NCI-H446 (cell line): ENCODE measurements at places on chromosomes 13 and 19.

DNA sequence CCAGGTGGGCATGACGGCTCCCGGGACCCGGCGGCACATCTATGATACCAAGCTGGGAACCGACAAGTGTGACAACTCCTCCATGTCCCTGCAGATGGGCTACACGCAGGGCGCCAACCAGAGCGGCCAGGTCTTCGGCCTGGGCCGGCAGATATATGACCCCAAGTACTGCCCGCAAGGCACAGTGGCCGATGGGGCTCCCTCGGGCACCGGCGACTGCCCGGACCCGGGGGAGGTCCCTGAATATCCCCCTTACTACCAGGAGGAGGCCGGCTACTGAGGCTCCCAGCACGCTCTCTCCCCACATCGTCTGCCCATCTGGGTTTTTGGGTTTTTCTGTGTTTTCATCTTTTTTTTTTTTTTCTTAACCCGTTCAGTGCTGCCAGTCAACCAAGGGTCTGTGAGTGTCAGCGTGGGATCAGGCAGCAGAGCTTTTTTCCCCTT is 2.3 kb upstream of the ABCA7 start:
- DNase-seq, result no peak

- no peak for DNase-seq
Measured at GRCh38 chr19:44585371-44586133, 27.8 kb upstream of the IGSF23 start.

DNA sequence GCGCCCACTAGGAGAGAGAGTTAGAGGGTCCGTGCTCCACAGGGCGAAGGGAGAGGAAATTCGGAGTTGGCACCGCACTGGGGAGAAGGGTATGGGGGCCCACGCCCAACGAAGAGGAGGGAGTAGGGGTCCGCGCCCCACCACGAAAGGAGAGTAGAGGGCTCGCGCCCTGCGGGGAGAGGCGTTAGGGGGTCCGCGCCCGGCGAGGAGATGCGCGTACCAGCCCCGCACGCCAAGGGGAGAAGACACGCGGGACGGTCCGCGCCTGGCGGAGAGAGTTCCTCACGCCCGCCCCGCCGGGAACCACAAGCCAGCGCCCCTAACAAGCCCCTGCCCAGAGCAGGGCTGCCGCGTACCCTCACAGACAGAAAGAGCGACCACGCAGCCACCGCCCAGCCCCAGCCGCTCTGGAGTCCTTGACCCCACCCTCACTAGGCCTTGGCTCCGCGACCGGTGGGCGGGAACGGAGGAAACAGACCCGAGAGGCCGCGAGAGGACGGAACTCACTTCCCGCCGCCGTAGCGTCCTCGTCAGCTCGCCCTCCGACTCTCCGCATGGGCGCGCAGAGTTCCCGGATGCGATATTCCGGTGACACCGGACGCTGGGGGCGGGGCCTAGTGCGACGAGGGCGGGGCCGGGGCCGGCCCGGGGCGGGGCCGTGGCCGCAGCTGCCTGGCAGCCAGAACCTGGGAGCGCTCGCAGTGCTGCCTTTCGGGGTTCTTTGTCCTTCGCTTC is 20.0 kb upstream of the ZSCAN18 start:
- DNase-seq, result no peak

DNA sequence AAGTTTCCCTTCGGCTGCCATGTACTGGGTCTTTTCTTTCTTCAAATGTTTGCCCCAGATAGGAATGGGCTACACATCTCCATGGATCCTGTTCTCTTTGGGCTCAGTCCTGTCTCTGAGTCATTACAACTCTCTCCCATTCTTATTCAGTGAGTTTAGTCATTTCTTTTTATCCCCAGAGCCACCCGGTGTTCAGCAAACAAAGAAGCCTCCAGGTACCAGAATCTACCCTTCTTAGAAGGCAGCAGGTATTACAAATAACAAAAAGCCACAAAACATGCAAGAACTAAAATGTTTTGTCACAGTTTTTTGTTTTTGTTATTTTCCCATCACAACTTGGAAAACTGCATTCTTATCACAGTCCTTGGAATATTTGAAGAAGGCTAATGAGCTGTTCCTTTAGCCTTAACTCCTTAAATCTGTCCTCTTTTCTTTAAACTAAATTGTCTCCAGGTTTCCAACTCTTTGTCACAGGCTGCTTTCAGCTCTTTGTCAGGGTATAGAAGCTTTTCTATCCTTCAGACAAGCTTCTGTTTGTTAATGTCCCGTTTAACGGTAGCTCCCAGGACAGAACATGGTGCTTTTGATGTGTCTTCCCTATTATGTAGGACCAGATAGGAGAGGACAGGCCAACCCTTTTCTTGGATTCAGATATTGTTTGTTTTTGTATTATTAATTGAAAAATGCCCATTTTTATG is 215.5 kb upstream of the HTR2A start:
- no peak for DNase-seq
